ENCODE measurements at places on chromosomes 5 and 9. TPM values are rescaled to one million over a fixed set of nuclear protein-coding genes. Genes with fewer than 3 reads are reported as not detected.

The SAXO1 gene
- not detected for polyA plus RNA-seq

DNA sequence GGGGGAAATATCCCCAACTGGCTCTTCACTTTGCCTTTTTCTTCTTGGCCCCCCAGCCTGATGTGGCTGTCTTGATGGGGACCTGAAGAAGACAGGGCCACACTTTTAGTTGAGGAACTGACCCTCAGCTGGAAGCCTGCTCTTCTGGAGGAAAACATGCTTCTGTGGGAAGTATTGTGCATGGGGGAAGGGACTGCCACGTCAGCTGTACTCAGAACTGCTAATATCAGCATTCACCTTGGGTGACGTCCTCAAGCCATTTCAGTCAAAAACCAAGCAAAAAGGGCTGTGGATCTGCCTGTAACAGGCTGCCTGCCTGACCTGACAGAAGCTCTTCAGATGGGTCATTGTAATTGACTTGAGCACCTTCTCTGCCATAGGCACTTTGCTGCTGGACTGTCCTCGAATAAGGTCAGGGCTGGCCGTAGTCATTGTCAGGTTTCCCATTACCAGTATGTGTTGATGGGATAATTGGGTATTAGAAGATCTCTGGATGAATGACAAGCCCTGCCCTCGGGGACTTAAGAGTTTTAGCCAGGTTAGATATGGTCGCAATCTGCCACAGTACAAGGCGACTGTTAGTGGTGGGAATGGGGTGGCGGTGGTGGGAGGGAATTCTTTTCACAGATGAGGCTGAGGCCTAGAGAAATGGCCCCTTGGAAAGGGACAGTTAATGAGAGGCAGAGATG, 10.4 kb downstream of the RAI14 start:
- no peak for DNase-seq

The MEIKIN gene
- not detected for polyA plus RNA-seq

The CFAP90 gene
- not detected for polyA plus RNA-seq

- DNase-seq = no peak
These were observed 12.8 kb downstream of the RALGPS1 start for GRCh38 chr9:126927419-126927818.

DNA sequence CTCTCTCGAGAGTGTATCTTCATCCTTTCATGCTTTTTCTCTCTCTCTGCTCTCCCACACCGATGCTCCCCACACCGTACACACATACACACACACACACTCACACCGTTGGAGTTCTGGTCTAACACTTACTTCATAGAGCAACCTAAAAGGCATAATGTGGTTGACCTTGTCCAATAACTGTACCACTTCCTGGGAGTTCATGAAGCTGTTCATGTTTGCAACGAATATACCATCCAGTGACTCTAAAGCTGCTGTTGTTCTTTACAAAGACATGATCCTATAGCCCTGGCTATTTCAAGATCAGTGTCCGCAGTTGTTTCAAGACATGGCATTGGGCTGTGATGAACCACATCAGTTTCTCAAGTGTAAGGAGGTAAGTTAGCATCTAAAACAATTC, 10.0 kb downstream of the MEF2C start:
- DNase-seq = no peak

DNA sequence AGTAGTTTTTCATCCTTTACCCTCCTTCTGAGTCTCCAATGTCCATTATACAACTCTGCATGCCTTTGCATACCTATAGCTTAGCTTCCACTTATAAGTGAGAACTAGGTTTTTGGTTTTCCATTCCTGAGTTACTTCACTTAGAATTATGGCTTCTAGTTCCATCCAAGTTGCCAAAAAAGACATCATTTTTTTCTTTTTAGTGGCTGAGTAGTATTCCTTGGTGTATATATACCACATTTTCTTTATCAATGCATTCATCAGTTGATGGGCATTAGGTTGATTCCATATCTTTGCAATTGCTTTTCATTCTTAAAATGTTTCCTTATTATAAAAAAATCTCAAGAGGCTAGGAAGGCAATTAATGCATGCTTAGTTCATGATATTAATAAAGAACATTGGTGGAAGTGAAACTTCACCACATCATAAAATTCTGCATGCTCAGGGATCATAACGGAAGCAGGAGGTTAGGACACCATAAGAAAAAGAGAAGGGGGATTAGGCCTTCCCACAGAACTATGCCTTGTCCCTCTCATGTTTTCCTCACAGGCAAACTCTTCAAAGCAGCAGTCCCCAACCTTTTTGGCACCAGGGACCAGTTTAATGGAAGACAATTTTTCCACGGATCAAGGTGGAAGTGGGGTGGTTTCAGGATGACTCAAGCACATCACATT, 105.2 kb downstream of the FRMD3 start:
- no peak for DNase-seq

GRCh38 chr5:170585273-170585948, 81.6 kb downstream of the KCNIP1 start:
- DNase-seq = no peak
